ENCODE measurements at places on chromosomes 4 and X.
A peak's percentile ranks its signal among the peaks of the same experiment; 100 is the strongest.

- no peak for DNase-seq
Observed at GRCh38 chr4:108110450-108110849, 58.3 kb downstream of the LEF1 start.

DNA sequence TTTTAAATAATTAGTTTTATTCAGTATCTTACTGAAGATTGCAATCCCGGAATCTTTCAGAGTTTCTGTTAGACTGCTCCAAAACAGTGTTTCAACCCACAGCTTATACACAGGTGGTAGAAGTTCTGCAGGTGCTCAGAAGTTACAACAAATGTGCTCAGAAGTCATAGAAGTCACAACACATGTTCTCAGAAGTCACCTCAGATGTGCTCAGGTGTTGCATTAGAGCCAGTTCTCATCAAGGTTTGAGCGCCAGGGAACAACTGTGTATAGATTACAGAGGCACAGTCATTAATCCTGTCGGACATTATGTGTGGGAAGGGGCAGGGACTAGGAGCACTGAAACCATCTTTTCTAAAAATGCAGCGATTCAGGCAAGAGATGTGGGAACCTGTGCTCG is 124.5 kb downstream of the ARSF start:
- no peak for DNase-seq

DNA sequence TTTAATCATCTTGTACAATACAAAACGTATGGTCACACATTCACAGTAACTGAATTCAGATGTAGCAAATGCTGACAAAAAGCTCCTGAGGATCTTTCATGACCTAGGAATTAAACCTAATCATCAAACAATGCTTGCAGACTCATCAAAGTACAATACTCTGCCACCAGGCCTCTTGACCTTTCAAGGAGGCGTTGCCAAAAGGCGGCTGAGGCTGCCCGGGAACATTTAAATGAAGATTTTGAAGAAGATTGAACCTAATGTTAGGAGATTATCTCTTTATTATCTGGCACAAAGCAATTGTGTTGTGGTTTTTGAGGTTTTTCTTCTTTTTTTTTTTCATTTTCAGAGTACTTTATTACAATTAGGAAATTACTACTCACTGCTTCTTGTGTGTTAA is 340.5 kb downstream of the GALNTL6 start:
- DNase-seq: no peak

GRCh38 chr4:6327220-6327917 is 57.7 kb downstream of the WFS1 start:
- peak; percentile 72 for DNase-seq

DNA sequence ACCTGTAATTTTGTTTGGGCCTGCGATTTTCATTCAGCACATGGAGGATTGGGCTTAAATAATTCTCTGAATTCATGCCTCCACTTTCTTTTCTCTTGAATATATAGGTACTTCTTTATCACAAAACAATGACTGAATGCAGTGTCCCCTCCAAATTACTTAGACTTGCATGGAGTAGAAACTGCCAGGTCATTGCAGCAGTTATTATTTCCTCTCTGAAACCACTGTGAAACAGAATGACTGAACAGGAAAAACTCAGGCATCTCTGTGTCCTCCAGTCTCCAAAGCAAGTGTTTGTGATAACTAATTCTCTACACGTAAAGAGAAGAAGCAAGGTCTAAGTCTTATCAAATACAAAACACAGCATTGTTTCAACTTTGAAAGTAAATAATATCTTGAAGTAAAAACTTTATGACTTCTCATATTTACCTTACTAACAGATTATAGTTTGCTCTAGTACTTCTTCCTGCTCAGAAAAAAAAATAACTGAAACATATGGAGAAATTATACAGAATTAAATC is 144.5 kb upstream of the DIAPH2 start:
- DNase-seq: no peak

All from stimulated activated CD4-positive, alpha-beta T cell treated with anti-CD3 and anti-CD28 coated beads, TNF-alpha, amount 100 ng/mL, for 48 hours (primary cell).